ENCODE measurements at places on chromosomes 12 and 14.

- no peak for DNase-seq
These were observed 137.3 kb downstream of the WIF1 start for GRCh38 chr12:64983771-64984278.

- no peak for DNase-seq
These were observed 261.4 kb downstream of the ITPR2 start for GRCh38 chr12:26571560-26571959.

GRCh38 chr14:45028107-45028626, 55.7 kb upstream of the PRPF39 start:
- peak; percentile 26 for DNase-seq

DNA sequence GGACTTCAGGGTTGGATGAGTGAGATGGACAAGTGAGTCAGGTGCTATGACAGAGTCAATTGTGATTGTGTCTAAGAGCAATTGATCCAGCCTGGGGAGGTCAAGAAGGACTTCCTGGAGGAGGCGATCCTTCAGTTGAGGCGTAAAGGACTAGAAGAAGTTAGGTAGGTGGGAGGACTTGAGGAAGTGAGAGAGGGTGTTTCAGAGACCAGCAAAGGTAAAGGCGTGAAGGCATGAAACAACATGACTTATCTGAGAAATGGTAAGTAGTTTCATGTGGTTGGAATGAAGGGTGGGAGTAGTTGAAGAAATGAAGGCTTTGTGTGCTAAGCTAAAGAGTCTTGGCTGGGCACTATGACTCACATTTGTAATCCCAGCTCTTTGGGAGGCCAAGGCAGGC, 48.9 kb upstream of the PPP1CC start:
- DNase-seq = peak; percentile 40

DNA sequence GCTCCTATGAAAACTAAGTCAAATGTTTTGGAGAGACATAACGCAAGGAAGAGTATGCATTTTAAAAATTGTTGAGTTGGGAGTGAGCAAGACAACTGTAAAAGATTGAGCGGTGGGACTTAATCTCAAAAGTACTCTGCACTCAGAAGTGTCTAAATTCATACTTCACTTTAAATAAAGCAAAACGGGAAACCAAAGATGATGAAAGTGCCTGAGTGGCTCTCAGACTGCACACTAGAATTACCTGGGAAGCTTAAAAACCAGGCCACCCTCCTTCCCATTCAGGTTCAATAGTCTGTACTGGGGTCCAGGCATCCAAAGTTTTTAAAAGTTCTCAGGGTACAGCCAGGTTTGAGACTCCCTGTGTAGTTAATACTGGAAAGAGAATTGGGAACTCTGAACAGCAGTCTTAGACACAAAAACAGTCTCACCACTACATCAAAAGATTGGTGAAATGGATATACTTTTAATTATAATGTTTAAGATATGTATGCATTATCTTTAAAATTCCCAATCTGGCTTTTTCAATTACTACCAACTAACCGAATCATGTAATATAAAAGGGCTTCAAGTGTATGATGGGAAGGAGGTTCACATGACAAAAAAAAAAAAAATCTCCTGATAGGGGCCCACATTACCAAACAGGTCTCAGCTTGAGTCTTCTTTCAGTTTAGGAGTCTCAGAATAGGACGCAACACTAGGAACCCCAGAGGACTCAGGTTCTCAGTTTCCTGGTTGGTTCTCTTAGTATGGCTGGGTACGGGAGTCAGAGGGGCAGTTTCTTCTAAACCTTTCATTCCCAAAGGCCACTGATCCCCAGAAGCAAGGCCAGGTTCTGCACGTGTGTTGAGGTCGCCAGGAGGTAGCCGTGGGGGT, 1.0 kb downstream of the HOMEZ start:
- peak; percentile 62 for DNase-seq

DNA sequence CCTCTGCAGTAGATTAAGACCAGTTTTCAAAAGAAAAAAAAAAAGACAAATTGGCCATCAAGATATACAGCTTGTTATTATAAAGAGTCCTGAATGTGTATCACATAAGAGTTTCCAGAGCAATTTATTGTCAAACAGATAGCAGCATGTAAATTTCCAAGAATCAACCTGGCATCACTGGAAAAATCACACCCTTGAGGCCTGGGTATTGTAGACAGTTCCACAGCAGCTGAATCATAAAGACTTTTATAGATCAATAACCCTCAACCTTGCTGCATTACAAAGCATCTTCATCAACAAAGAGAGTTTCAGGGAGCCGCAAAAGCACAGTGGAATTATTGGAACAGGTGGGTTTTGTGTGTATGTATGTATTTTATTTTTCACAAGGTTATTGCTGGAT, 94.6 kb upstream of the LRIG3 start:
- no peak for DNase-seq

- DNase-seq = no peak
These were observed 14.6 kb downstream of the C14orf132 start for GRCh38 chr14:96053600-96054381.

- DNase-seq = no peak
These were observed 1.9 kb downstream of the FAM222A start for GRCh38 chr12:109715310-109716091.

DNA sequence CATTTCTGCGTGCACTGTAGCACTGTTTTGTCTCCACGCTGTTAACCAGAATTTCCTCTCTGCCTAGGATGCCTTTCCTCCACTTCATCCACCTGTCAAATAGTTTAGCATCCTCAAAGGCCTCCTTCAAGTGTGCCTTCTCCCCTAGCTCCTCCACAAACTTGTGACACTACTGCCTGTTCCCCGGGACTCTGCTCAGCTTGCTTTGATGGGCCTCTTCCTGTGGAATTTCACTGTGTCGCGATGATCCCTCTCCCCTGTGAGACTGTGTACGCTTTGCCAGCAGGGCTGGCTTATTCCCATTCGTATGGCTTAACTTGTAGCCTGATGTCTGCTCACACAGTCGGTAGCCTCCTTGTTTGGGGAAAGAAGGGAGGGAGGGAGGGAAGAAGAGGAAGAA, 426.8 kb downstream of the VRK1 start:
- DNase-seq = no peak
